Activated CD8-positive, alpha-beta memory T cell treated with anti-CD3 and anti-CD28 coated beads, Interleukin-2, amount 10 ng/mL, durations not matched to agents 7 days and 5 days (primary cell): ENCODE measurements at places on chromosomes 6 and 20.

DNA sequence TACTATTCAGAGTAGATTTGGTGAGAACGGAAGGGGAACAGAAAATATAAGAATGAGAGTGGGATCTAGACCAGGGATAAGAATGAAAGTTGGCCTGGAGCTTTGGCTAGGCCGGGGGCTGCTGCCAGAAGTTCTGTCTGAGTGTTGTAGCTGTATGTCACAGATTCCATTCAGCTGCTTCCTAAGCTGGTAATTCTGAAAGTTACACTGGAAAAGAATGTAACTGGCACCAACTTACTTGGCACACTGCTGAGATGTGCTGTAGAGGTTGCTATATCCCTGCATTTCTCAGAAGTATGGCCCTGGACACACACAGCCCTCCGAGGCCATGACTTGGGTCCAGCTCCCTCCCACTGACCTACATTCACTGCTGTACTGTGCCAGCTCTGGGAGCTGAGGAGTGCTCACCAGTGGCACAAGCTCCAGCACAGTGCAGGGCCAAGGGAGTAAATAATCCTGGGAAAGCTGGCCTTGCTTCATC lies 25.8 kb upstream of the TMEM217 start:
- DNase-seq: no peak

- DNase-seq: no peak
These were observed 46.9 kb upstream of the DTNBP1 start for GRCh38 chr6:15709651-15710269.

DNA sequence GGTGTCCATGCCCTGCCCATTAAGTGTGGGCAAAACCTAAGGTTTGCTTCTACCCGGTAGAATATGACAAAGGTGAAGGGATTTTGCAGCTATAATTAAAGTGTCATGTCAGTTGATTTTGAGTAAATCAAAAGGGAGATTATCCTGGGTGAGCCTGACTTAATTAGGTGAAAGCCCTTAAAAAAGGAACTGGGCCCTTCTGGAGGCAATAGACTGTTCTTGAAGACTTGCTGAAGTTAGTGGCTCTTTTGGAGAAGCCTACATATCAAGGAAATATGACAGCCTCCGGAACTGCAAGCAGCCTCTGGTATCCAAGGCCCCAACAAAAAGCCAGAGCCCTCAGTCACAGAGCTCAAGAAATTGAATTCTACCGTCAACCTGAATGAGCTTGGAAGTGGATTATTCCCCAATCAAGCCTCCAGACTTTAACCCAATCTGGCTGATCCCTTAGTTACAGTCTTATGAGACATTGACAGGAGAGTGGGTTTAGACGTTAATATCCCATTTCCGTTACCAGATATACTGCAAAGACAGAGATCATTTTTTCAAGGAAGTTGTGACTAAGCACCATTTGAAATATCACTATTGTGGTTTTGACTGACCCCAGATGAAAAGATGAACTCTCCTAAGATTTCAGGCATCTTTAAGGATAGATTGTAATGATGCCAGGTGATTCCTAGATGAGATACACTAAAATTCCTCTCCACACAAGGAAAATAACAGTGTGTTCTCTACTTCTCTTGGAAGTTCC lies 303.4 kb downstream of the PLCB1 start:
- DNase-seq: no peak

DNA sequence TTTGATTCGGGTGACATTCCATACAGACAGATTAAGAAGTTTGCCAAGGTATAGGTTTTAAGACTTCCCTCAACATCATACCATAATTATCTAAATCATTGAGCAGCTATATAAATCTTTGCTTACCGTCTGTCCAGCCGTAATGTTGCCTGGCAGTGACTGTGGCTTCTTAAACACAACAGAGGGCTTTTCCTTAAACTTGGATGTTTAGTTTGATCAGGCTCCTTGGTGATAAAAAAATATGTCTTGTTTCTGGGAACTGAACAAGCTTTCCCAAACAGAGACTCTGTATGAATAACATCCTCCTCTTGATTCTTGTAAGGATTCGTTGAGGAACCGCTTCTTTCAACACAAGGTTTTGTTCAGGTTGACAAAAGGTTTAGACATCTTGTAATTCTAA lies 130.9 kb downstream of the QKI start:
- no peak for DNase-seq

DNA sequence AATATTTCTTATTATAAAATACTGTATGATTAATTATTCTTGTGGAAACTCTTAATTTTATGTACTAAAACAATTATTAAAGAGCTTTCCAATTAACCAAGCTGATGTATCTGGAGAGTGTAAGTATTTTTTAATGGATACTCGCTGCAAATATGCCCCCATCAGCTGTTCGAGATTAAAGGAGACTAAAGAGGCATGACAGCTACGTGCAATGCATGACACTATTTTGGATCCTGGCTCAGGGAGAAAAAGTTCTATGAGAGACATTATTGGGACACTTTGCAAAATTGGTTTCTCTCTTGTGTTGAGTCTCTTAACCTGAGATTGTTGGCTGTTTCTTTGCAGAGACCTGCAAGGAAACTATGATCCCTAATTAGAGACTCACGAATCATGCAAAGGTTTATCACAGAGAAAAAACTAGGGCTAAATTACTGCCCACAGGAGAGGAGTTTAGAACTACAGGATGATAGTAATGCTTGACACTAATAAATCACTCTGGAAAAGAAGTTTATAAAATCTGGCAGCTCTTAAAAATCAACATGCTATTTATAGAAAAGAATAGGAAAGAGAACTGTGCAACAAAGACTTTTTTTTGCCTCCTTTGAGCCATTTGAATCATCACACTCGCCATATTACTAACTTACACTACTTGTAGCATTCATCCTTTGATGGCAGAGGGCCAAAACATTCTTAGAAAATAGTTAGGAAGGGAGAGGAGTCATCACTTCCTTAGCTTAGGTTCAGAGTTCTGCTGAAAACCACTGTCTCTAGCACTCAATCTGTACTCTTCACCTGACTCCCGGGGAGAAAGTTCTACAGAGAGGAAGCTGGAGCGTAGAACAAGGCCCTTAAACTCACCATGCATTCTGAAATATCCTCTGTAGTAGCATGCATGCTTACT lies 25.3 kb downstream of the NRN1 start:
- no peak for DNase-seq

DNA sequence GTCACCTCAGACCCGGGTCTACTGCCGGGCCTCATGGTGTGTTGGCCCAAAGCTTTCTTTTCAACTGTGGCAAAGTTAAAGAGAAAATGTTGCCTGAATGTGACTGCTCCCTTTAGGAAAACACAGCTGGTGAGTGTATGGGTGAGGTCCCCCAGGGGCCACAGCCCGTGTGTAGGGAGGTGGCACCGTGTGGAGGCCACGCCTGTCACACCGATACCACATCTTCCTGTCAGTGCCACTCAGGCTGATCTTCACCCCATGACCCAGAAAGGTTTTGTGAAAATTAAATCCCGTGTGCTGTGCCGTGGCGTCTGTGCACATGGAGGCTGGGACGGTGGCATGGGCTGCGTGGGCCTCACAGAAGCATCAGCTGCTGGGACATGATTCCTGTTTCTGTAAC lies 10.7 kb upstream of the ADRM1 start:
- DNase-seq: no peak

GRCh38 chr6:1379017-1379787 lies 10.2 kb upstream of the FOXF2 start:
- no peak for DNase-seq

GRCh38 chr6:14816116-14816859 lies 429.6 kb upstream of the JARID2 start:
- DNase-seq: no peak

DNA sequence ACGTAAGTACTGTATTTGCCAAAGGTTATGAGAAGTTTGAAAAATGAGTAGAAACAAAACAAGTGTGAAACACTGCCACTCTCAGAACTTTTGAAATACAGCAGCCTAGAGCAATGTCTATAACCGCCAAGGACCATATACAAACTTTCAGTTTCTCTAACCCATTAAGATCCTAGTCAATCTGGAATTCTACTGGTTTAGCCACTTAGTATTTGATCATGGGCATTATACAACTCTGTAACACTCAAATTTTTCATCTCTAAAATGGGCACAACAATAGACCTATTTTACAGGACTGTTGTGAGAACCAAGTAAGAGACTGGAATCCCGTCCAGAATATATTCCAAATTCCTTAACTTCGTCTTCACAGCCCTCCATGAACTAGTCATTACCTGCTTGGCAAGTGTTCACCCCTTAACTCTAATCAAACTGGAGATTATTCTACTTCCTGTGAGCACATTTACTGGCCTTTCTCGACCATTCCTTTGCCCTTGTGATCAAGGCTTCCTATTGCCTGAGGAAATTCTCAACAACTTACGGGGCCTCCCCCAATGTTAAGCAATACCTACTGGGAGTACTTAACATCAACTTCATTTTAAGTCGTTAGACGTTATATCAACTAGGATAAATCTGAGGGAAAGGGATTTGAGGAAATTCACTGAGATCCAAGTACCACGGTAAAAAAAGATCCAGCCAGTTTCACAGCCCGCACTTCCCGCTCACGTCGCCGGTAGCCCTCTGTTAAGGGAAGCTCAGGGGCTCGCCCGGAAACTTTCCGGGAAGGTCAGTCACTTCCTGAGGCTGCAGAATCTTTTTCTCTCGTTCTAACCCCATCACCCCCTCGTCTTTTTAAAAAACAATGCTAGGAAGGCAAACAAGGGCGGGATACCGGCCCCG lies 1.1 kb downstream of the EIF2S2 start:
- peak; percentile 43 for DNase-seq

- DNase-seq: no peak
These were observed 991 bp downstream of the UQCC2 start for GRCh38 chr6:33710296-33711121.

GRCh38 chr20:18689557-18689956 lies 101.7 kb downstream of the DTD1 start:
- no peak for DNase-seq

DNA sequence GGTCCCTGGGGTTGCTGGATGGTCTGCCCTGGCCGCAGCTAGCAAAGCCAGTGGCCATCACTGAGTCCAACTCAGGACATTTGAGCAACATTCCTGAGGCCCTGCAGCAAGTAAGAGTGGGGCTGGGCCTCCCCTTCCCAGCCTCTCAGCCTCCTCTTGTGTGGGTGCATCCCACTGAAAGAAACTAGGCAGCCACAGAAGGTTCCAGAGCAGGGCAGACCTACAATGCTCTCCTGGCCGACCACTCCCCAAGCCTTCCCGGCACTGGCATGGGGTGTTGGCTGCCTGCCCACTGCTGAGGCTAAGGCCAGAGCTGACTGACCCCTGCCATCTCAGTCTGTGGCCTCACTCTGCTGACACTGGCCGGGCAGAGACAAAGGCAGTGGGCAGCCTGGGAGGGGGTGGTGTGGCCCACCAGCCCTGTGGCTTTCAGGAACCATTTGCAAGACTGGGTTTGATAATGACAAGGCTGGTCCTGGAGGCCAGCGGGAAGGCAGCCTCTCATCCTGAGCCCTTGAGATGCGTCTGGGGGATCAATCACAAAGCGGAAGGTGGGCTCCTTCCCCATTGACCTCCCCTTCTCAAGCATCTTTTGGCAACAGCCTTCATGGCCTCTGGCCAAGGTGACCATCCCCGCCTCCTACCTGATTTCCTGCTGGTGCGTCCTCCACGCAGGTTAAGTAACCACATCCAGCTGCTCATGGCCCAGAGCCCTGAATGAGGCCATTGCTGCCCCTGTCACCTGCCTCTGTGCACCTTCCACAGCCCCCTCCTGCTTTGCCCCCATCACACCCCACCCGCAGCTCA lies 9.6 kb downstream of the DLGAP4 start:
- DNase-seq: no peak
